HT1080 (cell line): ENCODE measurements at places on chromosomes 4 and X.
A peak's percentile ranks its signal among the peaks of the same experiment; 100 is the strongest.

DNA sequence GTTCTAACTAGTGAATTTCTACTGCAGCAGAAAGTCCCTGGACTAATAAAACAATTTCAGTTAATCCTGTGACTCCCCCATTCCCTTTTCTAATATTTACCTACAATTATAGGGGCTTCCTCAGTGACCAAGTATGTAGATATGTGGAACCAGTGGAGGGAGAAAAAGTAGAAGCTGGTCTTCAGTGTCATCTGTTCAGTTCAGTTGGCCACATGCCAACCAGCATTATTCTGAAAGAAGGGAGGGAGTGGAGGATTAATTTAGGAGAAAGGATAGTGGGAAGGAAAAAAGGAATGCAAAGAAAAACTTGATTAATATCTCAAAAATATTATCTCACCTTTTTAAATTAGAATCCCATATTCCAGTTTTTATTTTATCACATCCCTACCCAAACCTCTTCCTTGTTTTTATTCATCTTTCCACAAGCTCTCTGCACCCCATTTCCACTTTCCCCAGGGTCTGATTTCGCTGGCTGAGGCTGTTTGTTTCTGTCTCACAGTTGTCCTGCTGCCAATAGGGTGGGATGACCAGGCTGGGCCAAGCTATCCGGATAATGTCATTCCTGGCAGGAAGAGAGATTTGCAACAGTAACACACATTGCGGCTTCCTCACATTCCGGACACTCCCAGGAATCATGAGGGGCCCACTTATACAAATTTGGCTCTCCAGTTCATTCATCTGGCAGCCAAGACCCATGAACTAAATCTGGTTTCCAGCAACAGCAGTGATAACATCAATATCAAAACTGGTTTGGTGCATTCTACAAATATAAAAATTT lies 24.6 kb upstream of the ANTXR2 start:
- DNase-seq, result peak; percentile 79

DNA sequence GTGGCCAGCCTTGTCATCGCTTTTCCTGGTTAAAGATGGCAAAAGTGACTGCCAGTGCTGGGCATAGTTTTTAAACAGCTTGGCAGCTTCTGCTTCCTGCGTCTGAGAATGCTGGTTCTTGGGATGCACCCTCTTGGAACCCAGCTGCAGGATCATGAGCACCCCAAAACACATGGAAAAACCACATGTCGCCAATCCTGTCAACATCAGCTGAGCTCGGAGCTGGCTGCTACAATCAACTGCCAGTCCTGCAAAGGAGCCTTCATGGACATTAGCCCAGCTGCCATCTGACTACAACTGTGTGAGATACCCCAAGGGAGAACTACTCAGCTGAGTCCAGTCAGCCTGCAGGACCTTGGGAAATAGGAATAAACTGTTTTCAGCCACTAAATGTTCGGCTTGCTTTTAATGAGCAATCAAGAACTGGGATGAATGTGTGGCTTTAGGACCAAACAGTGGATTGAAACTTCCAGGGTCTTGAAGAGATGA lies 31.0 kb downstream of the OSTC start:
- DNase-seq, result no peak

DNA sequence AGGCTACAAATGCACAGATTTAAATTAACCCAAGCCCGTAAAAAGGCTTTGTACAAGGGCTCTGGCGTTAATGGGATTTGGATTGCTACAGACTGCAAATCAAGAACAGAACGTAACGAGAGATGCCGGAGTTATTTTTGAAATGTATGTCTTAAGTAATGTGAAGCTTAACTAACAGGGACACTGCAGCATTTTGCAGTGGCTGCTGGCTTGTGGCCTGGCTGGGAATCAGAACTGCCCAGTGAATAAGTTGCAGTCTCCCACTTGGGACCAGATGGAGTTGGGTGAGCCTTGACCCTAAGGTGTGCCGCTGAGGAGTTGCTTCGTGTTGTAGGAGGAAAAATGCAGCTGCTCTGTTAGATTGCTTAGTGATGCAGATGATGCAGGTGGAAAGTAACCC lies 318.4 kb downstream of the DHX15 start:
- DNase-seq, result no peak

DNA sequence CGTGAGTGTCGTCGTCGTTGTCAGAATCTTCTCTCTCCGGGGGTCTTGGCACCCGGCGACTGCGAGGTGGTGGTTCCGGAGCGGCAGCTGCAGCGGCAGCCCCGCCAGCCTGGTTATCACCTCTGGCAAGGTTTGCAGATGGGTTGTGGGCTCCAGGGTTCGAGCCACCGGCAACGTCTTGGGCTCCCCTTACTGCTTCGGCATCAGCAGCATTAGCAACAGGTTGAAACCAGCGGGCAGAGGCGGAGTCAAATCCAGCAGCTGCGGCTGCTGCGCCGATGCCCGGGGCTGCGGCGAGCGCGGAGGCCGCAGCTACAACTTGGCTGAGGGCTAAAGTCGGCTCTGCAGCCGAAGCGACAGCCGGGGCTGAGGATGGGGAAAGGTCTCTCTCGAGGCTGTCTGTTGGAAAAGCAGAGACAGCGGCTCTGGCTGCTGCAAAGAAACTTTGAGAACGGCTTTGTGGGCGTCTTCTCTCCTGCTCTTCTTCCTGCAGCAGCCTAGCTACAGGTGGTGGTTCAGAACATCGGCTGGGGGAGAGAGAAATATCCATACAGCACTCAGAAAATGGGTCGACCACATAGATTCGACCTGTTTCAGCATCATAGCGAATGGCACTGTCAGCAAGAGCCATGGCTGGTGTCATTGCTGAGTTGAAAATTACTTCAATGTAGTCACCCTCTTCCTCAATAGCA lies 3.6 kb downstream of the IRS4 start:
- no peak for DNase-seq

DNA sequence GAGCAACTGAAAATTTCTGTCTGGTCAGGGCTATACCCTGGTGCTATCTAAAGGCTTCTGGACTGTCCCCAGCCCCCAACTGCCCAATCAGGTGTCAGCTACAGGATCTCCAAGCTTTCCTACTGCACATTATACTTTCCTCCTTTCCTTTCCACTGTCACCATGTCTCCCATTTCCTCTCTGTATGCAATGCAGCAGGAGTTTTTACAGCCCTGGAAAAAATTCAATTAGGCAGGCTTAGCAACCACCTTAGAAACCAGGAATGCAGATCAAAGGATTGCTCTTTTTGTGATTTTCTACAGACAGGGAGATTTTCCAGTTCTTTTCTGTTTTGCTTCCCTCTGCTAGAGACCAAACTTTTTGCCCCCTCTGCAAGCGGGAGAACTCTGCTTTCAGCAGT lies 6.0 kb upstream of the NAF1 start:
- no peak for DNase-seq
